Calu3 (cell line): ENCODE measurements at places on chromosomes 2 and 18.

DNA sequence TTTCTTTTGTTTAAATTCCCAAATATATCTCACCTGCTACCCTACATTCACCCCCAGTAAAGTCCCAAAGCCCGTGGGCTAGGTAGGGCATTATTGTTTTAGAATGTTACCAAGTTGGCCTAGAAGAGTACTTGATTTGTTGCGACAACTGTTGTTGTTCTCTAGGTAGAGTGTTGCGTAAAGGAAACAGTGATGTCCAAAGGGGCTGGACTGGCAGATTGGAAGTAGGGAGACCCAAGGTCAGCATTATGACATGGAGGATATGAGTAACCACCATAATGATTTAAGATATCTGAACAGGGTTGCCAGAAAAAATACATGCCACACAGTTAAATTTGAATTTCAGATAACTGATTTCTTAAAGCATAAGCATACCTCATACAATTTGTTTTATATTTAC lies 39.2 kb downstream of the SCN1A start:
- H3K27me3 ChIP-seq = no peaks in the 10 kb centered on the region
- no peak for DNase-seq
- no peaks in the 10 kb centered on the region for H3K4me1 ChIP-seq
- H3K36me3 ChIP-seq = no peaks in the 10 kb centered on the region
- H3K4me3 ChIP-seq = no peak overlapping the region
- no peak overlapping the region for H3K27ac ChIP-seq

DNA sequence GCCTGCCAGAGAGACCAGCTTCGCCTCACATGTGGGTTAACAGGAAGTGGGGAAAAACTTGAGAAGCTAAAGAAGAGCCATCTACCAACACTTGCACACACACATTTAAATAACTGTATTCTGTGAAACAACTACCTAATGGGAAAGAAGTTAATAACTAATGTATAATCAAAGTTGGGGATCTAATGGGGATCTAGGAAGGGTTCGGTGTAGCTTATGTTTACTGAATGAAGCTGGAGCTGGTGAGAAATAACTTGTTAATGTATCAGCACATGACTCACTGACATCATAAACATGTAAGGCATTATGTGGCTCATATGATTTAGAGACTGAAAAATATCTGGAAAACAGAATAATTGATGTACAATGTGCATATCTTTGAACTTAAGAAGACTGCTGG lies 421.3 kb upstream of the NXPH2 start:
- no peak overlapping the region for H3K4me3 ChIP-seq
- no peaks in the 10 kb centered on the region for H3K27me3 ChIP-seq
- no peaks in the 10 kb centered on the region for H3K4me1 ChIP-seq

DNA sequence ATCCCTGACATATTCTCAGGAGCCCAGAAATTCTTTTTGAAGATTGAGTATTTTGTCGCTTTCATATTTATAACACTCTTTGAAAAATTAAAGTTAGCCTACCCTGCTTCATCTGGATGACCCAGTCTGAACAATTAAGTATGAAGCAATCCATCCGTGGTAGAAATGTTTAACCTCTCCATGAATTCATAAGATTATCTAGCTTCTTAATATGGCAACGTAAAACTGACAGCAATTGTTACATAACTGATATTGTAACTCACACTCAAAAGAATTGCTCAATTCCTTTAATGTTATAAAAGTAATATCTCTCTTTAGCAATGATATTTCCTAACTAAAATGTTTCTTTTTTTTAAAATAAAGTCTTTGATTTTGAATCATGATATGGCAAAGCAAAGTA lies 7.2 kb upstream of the ABCA12 start:
- no peak overlapping the region for H3K27ac ChIP-seq
- H3K36me3 ChIP-seq = no peaks in the 10 kb centered on the region
- DNase-seq = no peak

DNA sequence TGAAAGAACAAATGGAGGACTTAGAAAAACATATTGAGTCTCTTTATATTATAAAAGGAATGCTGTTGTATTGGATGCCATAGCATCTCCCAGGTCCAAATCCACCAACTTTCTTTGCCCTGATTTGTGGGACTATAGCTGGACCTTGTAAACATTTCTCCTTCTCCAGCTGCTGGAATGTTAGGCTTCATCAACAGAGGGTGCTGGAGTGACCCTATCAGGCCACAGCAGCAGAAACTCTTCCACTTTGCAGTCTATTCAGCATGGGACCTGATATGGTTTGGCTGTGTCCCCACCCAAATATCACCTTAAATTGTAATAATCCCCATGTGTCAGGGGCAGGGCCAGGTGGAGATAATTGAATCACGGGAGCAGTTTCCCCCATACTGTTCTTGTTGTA lies 138.4 kb upstream of the ARL4C start:
- H3K4me1 ChIP-seq = no peaks in the 10 kb centered on the region
- no peak overlapping the region for H3K4me3 ChIP-seq
- H3K36me3 ChIP-seq = no peaks in the 10 kb centered on the region

GRCh38 chr2:239692919-239693318 lies 292.1 kb upstream of the HDAC4 start:
- H3K36me3 ChIP-seq = no peaks in the 10 kb centered on the region
- no peak for DNase-seq
- H3K27ac ChIP-seq = no peak overlapping the region
- H3K4me3 ChIP-seq = no peak overlapping the region
- H3K27me3 ChIP-seq = peaks cover 77% of the 10 kb centered on the region
